Stimulated activated CD4-positive, alpha-beta T cell treated with anti-CD3 and anti-CD28 coated beads, Interleukin-1b, Interleukin-23, amount 100 ng/mL, for 1 hour (primary cell): ENCODE measurements at places on chromosomes 13 and 19.

DNA sequence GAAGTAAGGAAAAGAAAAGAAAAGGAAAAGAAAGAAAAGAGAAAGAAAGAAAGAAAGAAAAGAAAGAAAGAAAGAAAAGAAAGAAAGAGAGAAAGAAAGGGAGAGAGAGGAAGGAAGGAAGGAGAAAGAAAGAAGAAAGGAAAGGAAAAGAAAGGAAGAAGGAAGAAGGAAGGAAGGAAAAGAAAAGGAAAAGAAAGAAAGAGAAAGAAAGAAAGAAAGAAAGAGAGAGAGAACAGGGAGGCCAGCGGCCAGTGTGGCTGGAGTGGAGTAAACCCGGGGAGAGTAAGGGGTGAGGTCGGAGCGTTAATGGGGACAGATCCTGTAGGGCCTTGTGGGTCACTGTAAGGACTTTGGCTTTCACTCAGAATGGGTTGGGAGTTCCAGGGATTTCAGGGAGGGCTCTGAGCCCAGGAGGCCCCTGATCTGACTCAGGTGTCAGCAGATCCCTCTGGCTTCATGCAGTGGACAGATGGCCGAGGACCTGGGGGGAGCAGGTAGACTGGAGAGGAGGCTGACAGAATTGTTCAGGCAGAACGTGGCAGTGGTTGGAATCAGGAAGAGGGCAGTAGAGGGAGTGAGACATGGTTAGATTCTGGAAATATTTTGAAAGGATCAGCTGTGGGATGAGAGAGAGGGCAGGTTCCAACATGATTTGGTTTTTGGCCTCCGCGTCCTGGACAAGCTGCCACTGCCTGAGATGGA lies 19.8 kb upstream of the FXYD3 start:
- DNase-seq, result no peak

GRCh38 chr19:17720440-17720839 lies 1.2 kb downstream of the MAP1S start:
- no peak for DNase-seq

- no peak for DNase-seq
These were observed 279.6 kb downstream of the SLC7A1 start for GRCh38 chr13:29315847-29316246.

GRCh38 chr19:3034656-3035541 lies 5.8 kb upstream of the TLE2 start:
- DNase-seq, result no peak

DNA sequence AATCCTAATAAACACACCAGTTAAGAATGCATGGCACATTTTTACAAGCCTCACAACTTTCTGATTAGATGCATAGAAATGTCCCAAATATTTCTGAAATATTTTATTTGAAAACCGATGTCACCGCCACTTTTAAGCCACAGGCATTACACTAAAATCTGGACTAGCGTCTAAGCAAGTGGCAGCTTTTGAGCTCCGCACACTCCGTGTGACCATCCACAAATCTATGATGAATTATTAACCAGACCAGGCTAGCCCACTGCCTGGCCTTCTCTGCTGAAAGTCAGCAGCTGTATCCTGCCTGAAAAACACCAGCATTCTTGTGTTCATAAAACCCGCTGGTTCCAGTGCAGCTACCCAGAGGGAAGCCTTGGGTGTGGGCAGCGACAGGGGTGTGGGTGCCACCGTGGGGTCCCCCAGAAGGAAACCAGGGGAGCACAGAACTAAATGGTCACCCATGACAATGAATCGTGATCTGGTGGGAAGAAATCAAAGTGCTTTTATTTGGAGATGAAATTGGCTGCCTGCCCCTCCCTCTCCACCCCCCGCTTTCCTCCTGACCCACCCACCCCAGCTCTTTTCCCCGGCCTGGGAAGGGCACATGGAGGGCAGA lies 13.8 kb downstream of the RASA3 start:
- no peak for DNase-seq

GRCh38 chr13:43431290-43431716 lies 355.5 kb downstream of the ENOX1 start:
- DNase-seq, result no peak

DNA sequence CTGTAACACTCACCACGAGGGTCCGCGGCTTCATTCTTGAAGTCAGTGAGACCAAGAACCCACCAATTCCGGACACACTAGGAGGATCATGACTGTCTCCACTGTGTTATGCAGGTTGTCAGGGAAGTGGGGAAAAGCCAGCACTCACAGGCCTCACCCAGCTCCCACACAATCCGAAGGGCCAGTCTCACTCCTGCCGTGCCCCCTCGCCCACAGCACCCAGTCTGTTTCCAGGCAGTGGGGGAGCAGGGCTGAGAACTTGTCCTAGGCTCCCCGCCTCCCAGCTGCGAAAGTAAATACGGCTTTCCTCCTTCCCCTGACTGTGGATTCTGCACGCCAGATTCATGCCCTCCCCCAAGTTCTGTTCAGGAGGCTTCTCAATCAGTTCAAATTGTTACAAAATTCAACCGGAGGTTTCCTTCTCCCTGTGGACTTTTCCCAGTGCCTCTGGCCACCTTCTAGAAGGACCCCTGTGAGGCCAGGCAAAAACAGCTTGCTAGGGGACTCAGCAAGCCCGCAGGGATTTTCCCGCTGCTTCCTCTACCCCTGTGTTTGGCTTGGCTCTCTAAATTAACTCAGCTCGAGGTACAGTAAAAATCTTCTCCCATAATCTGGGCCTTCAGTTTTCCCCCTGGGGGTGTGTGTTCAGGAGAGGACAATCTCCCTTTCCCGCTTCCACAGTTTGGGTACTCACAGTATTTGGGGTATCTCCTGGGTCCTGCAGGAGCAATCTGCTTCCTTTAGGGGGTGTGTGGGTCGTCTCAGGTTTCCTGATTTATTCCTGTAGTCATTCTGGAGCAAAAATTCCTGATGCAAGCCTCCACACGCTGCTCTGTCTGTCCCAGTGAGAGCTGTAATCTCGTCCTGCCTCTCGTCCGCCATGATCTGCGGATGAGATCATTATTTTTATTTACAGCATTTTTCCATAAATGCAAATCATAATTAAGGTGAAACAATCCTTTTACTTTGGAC lies 899.8 kb downstream of the GPC5 start:
- no peak for DNase-seq

DNA sequence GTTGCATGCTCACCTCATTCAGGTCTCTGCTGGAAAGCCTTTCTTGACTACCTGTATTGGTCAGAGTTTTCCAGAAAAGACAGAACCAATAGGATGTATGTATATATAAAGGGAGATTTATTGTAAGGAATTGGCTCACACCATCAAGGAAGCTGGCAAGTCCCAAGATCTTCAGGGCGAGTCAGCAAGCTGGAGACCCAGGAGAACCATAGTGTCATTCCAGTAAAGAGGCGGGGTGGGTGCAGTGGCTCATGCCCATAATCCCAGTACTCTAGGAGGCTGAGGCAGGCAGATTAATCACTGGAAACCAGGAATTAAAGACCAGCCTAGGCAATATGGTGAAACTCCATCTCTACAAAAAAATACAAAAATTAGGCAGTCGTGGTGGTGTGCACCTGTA lies 30.4 kb upstream of the FARP1 start:
- no peak for DNase-seq

DNA sequence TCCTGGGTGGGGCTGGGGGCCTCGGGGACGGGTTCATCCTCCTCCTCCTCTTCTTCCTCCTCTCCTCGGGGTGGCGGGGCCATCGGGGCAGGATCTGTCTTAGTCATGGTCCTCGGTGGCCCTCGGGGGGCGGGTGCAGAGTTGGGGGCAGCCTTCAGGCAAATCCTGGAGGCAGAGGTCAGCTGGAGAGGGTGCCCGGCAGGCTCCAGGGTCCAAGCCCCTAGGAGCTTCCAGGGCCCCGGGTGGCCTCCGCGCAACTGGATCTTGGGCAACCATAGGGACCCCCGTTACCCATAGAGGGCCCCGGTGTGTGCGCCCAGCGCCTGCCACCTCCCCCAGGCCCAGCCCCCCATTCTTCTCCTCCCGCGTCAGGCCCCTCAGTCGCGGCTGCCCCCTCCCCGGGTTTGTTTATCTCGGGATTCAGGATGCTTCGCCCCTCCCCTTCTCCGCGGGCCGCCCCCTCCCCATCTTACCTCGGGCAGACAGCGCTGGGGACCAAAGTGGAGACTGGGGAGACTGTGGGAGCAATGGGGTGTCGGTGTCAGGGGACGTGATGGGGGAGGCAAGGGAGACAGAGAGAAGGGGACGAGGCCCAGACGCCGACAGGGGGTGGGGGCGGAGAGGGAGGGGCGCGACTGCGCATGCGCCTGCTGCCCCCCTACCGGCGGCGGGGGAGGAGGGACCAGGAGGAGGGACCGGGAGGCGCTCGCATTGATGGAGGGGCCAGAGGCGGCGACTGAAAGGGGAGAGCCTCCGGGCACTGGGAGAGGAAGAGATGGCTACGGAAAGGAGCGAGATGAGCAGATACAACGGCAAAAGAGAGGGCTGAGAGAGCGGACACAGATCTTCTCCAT lies at the start of gene CLIP3:
TSS of gene CLIP3 (minus strand) at position 623 of the 854 bp plus-strand sequence. CDS start at position 107, 516 bp downstream.
- DNase-seq, result no peak

GRCh38 chr13:24985896-24986295 lies 110.0 kb upstream of the PABPC3 start:
- DNase-seq, result no peak

DNA sequence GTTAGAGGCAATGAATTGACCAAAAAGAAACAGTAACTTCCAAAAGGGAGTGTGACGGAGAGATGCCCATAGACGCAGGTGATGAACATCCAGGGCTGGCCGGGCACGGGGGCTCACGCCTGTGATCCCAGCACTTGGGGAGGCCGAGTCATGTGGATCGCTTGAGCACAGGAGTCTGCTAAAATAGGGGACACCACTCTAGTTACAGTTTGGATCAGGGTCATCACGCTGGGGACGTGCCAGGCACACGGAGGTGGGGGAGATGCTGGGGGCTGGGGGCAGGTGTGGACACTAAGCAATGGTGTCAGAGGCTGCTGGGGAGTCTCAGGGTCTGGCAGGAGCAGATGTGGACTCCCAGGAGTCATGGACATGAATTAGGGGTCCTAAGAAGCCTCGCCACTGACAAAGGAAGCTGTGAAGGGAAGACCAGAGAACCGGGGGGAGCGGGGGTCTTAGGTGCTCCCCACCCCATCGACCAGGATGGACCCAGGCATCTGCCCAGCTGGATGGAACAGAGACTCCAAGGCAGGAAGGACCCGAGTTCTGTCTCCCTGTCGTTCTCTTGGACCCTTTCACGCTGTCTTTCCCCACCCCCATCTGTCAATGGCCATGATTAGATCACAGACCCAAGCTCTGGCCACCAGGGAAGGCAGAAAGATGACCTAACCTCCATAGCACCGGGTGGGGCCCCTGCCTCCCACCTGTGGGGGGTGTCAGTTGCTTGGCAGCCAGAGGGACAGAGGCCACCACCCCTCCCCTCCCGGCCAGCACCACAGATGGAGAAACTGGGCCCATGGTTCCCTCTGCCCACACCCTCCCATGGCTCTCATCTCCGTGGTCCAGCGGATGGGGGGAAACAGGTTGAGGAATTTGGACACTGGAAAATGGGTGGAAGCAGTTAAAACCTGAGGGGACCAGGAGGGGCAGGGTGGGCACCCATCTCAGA lies 19.6 kb downstream of the CCDC8 start:
- DNase-seq, result no peak

- DNase-seq, result no peak
These were observed 3.0 kb downstream of the IFI30 start for GRCh38 chr19:18176367-18177310.

GRCh38 chr19:4009990-4010807 lies 2.7 kb downstream of the PIAS4 start:
- DNase-seq, result no peak

DNA sequence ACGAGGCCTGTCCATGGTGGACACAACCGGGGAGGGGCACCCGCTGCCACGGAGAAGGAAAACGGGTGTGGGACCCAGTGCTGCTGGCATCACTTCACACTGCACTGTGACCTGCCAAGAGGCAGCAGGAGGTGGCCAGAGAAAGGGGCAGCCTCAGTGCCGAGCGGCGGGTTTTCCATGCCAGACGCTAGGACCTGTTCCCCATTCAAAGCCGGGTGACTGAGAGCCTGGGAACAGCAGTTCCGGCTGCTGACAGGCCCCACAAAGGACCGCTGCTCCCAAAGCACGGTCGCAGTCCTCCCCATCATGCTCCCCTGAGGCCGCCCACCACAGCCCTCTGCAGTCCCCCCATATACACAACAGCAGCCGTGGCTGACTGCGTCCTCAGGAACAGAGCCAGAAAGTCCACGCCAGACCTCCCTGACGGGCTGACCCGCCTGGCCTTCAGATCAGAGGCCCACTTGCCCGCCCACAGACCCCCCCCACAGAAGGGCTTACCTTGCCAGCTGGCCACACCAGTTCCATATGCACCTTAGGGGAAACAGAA lies 5.4 kb downstream of the AKAP8 start:
- DNase-seq, result no peak

DNA sequence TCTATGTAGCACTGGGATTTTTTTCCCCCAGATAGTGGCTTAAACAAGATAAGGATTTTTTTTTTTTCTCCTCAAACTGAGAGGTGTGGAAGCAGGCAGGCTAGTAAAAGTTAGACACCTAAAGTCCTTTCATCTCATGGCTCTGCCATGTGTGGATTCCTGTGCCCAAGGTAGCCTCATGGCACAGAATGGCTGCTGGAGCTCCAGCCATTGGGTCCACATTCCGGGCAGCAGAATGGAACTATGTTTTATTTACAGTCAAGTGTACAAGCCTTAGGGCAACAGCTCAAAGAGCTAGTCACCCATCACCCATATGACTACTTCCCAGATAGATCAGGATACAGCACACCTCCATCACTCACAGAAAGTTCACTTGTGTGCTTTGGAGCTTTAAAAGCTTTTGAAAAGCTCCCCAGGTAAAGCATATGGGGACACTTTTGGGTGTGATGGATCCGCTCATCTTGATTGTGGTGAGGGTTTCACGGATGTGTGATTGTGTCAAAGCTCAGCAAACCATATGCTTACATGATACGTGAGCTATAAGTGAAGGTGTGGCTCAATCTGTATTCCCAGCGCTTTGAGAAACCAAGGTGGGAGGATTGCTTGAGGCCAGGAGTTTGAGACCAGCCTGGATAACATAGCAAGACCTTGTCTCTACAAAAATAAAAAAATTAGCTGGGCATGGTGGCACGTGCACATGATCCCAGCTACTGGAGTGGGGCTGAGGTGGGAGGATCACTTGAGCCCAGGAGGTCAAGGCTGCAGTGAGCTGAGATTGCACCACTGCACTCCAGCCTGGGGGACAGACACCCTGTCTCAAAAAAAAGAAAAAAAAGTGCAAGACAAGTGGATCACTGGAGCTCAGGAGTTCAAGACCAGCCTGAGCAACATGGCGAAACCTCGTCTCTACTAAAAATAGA lies 18.1 kb downstream of the PGLS start:
- DNase-seq, result no peak

GRCh38 chr13:21671620-21672286 lies 880 bp downstream of the FGF9 start:
- DNase-seq, result no peak

GRCh38 chr19:11699931-11700794 lies 38.6 kb downstream of the ZNF823 start:
- no peak for DNase-seq
